Bladder microvascular endothelial cell (primary cell): ENCODE measurements at places on chromosomes 5 and 9. TPM values are rescaled to one million over a fixed set of nuclear protein-coding genes. Genes with fewer than 3 reads are reported as not detected.

Gene VCAN
- 3.6 and 7.9 TPM in 2 replicates for total RNA-seq

Gene TLX3
- total RNA-seq, result not detected in 2 replicates

Gene PCDHGB1
- total RNA-seq, result 0.65 and 2.8 TPM in 2 replicates

Gene GZMA
- 0.13 TPM in 1 of 2 replicates, not detected in the other for total RNA-seq

Gene NTNG2
- total RNA-seq, result under 0.01 TPM in 1 of 2 replicates, not detected in the other

Gene CARTPT
- not detected in 2 replicates for total RNA-seq

Gene EIF4E1B
- total RNA-seq, result not detected in 2 replicates
